ENCODE measurements at places on chromosomes 5 and 9. TPM values are rescaled to one million over a fixed set of nuclear protein-coding genes. Genes with fewer than 3 reads are reported as not detected.

DNA sequence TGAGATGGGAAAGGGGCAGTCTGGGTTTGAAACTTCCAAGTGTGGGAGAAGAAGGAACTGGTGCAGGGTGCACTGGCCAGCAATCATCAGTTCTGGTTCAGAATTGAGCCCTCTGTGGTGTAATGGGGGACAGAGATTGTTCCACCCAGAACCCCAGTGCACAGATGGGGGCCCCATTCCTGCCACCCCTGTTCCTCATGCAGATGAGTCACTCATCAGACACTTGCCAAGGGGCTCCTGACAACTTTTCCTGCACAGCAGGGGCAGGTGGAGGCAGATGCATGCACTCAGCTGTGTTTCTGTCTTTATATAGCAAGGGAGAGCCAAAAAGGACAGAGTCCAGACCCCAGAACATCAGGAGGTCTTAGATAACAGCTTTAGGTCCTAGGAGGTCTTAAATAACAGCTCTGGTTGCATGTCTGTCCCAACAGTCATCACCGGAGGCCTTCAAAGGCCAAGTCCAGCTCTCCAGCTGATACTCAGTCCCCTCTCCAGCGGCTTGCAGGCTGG, 252.9 kb downstream of the HSPA4 start:
- DNase-seq, result no peak

DNA sequence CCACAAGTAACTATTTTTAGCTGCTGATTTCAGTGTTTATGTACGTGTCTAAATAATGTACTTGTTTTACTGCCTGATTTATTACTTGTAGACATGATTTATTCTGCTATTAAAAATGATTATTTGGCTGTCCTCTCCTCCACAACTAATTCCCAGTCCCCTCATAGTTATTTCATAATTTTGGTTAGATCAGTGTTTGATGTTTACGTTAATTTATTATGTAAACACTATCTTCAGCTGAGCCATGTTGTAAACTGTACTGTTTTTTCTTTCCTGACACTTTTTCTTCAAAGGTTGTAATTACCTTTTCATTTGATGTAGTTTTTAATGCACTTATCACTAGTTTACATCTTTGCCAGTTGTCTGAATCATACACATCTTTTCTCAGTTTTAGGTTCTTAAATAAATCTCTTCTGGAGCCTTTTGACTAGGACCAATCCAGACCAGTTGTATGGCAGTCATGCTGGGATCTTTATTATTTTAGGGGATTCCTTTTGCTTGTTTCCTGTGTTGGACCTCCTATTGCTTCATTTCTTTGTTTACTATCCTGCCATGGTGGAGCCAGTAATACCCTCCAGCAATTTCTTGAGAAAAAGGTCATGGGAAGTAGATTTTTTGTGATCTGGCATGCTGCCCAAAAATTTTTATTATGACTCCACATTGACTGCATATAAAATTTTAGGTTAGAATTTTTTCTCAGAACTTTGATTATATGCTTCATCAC, 16.1 kb downstream of the AP3S1 start:
- no peak for DNase-seq

DNA sequence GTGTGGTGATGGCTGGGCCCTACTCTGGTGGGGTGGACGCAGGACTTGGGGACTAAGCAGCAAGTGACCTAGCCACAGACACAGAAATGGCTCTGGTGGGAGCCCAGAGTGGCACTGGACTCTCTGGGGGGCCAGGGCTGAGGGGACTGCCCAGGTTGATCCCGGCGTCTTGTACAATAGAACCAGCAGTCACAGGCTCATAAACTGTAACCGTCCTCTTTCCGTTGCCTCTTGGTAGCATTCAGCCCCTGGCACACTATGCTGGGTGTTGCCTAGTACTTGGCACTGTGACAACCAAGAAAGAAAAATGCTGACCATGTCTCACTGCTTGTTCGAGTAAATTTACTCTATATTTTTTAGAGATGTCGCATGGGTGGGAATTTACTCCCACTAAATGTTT, 80.5 kb downstream of the DAB2IP start:
- no peak for DNase-seq

Gene MRPL50
- polyA plus RNA-seq, result 15.0 TPM

DNA sequence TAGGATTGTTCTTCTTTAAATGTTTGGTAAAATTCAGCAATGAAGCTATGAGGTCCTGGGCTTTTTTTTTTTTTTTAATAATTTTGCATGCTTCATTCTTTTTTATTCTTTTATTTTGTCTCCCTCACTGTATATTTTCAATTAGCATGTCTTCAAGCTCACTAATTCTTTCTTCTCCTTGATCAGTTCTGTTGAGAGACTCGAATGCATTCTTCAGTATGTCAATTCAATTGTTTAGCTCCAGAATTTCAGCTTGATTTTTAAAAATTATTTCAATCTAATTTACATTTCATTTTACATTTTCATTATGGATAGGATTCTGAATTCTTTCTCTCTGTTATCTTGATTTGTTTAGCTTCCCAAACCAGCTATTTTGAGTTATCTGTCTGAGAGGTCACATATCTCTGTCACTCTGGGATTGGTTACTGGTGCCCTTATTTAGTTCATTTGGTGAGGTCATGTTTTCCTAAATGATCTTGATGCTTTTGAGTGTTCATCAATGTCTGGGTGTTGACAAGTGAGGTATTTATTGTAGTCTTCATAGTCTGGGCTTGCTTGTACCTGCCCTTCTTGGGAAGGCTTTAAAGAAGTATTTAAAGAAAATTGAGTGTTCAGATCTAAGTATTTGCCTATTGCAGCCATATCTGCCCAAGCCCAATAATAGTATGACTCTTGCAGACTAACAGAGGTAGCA, 9.1 kb downstream of the LURAP1L start:
- DNase-seq, result no peak

Gene FRMD3
- polyA plus RNA-seq, result 1.1 TPM
